Lung microvascular endothelial cell (primary cell): ENCODE measurements at places on chromosomes 1 and 21.

GRCh38 chr1:243179720-243180119 is 75.4 kb downstream of the CEP170 start:
- DNase-seq = peak; percentile 10

GRCh38 chr1:76141929-76142328 is 67.4 kb downstream of the ST6GALNAC3 start:
- no peak for DNase-seq

- no peak for DNase-seq
Observed at GRCh38 chr1:31372051-31372450, 825 bp downstream of the FABP3 start.

GRCh38 chr21:26365849-26366248 is 195.3 kb upstream of the APP start:
- DNase-seq = no peak

DNA sequence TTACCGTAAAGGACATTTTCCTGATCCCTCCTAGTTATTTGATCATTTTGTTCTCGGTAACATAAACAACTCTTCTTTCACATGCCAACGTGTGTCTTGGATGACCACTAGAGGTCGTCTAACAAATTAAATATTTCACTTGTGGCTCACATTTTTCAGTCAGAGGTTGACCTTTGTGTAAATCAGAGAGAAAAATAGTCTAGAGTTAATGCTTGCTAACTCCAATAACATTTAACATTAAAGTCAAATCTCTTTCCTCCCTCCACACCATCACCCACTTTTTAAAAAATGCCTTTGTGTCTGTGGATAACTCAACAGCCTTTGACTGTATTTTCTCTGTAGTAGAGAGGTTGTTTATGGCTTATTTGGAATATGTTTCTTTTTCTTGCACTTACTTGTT is 220.5 kb upstream of the B3GALT2 start:
- peak; percentile 76 for DNase-seq

DNA sequence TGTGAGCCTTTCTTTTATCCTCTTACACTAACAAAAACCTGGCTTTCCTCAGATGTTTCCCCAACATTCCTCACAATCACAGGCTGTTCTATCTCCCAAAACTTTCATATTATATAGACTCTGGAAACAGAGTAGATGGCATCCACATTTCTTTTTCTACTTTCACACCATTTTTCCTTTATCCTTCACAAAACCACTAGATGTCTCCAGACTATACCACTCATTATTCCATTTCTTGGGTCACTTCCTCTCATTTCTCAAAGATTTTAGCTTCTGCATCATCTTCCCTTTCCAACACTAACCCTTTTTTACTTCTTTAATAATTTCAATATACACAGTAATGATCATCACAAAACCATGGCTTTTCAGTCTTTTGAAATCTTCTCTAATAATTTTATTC is 286.0 kb upstream of the DEPDC1 start:
- no peak for DNase-seq

DNA sequence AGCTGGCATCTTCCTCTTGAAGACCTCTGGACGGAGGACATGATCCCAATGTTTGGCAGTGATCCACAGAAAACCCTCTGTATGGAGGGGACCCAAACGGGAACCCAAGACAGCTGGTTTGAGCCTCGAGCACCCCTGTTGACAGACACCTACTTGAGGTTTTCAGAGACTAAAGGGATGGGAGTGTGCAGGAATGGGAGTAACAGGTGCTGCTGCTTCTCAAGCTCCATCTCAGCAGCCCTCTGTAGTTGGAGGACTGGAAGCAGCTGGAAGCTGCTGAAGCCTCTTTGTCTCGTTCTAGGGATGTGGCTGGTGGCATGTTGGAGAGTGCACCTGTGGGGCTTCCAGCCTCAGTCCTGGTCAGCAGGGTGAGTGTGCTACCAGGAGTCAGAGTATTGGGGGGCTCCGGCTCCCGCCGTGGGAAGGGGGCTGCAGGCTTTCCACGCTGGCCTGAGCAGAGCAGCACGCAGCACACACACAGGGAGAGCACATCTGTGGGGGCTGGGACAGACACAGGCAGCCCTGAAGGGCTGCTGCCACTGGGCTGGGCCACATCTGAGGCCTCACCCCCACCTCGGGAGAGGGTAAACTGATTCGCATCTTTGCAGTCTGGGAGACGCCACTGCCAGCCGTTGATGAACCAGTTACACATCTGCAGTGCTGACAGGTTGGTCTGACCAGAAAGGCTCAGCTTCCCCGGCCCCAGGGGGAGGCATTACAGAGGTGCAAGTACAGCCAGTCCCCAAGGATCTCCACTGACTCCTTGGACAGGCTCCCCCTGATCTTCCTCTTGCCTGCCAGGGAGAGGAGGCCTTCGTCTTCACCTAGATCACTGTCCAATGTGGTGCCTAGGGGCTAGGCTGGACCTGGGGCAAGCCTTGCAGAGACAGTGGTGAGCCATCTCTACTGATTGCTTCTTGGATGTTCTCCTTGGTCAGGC is 56.6 kb downstream of the ADSS2 start:
- DNase-seq = no peak

GRCh38 chr1:26784023-26784871 is 3.5 kb upstream of the PIGV start:
- DNase-seq = peak; percentile 70

DNA sequence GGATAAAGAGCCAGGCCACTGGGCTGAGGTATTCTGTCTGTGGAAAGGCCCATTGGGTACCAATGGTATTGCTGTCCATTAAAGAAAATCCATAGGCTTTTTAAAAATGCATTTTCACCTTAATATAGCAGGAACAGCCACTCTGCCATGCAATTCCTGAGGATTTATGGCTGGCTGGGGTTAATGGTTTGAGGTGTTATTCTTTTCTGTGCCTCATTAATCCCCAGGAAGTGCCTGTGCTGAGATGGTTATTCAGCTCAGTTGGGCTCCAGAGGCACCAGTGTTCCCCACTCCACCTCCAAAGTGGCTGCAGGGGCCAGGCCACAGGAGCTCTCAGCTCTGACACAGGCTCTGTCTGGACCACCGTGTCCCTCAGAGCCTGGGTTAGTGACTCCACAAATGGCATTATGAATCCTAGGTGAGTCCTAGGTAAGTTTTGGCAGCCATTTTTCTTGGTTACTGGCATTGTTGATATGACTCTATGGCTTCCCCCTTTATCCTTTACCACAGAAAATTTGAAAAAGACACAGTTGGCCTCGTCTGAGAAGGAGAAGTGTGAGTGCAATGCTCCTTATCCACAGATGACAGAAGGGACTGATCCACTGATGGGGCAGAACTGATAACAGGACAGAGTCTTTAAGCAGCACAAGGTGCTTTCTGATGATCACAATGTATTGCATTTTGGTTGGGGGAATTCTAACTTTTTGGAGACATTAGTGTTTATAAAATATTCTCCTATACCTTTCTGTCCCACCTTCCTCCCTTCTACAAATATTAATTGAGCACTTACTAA is 2.2 kb upstream of the PAPPA2 start:
- DNase-seq = no peak

GRCh38 chr1:32684167-32684811 is 18.3 kb downstream of the SYNC start:
- peak; percentile 55 for DNase-seq

GRCh38 chr1:153849487-153850185 is 73.1 kb downstream of the GATAD2B start:
- no peak for DNase-seq

GRCh38 chr1:26938004-26938658 is 16.6 kb downstream of the NUDC start:
- no peak for DNase-seq

DNA sequence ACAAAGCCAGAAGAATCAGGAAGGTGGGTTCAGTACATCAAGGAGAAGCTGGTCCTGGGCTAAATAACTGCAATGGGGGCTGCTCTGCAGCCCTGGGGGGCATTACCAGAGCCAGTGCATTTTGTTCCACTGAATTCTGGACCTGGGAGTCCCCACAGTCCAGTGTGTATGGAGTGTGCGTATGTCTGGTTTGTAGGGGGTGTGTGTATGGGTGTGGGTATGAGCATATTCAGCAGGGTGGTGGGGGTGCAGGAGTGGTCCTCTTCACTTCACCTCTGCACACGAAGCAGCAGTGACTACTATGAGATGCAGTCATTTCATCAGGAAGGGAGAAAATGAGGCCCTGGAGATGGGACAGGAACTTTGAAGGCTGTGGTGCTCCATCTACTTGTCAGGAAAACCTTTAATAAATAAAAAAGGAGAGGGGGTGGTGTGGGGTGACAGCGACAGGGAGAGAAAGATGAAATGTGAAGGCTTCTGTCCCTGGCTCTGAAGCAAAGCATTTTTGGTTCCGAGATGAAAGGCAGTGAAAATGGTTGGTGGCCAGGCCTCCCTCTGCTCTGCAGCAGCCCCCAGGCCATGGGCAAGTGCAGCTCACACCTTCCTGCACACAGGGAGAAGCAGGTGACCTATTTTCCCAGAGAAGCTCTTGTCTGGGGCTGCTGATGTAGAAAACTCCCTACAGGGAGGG is 121.5 kb upstream of the CACHD1 start:
- no peak for DNase-seq

GRCh38 chr1:53685272-53686051 is 53.5 kb downstream of the GLIS1 start:
- DNase-seq = no peak

- DNase-seq = no peak
Observed at GRCh38 chr1:175219774-175220173, 27.2 kb upstream of the KIAA0040 start.

DNA sequence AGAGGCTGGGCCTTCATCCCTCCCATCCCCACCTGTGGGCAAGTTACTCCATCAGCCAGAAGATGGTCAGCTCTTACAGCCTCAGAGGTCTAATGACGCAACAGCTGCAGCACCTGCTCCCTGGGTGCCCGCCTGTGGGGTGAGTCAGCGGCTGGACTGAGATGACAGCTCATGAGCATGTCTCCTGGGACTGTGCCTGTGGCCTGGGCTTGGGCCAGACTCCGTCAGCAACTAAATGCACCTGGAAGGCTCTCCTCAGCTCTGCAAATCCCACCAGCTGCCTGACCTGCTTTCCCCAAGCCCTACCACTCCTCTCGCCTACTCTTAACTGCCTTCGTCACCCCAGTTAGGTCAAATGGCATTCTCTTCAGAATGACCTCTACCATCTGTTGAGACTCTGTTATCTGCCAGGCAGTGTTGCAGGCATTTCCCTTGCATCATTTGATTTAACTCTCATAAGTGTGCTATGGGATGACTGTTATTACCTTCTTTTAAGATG is 47.7 kb downstream of the ETS2 start:
- DNase-seq = no peak

GRCh38 chr1:203447151-203447550 is 28.5 kb upstream of the PRELP start:
- DNase-seq = no peak

- no peak for DNase-seq
Observed at GRCh38 chr1:3669971-3670431, 17.7 kb downstream of the TP73 start.

DNA sequence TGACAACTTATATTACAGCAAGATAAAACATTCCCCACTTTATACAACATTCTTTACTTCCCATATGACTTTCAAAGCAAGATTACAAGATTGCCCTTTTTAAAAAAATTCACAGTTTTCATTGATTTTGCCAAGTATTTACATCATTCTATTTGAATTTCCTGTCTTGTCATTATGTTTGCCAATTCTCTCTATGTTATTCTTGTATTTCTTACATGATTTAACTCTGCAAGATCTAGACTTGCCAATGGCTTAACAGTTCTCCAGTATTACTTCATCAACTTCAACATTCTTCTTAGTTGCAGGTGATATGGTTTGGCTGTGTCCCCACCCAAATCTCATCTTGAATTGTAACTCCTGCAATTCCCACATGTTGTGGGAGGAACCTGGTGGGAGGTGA is 31.6 kb downstream of the FMO4 start:
- peak; percentile 2 for DNase-seq

- DNase-seq = peak; percentile 90
Observed at GRCh38 chr1:53182111-53182593, 14.5 kb upstream of the CPT2 start.

DNA sequence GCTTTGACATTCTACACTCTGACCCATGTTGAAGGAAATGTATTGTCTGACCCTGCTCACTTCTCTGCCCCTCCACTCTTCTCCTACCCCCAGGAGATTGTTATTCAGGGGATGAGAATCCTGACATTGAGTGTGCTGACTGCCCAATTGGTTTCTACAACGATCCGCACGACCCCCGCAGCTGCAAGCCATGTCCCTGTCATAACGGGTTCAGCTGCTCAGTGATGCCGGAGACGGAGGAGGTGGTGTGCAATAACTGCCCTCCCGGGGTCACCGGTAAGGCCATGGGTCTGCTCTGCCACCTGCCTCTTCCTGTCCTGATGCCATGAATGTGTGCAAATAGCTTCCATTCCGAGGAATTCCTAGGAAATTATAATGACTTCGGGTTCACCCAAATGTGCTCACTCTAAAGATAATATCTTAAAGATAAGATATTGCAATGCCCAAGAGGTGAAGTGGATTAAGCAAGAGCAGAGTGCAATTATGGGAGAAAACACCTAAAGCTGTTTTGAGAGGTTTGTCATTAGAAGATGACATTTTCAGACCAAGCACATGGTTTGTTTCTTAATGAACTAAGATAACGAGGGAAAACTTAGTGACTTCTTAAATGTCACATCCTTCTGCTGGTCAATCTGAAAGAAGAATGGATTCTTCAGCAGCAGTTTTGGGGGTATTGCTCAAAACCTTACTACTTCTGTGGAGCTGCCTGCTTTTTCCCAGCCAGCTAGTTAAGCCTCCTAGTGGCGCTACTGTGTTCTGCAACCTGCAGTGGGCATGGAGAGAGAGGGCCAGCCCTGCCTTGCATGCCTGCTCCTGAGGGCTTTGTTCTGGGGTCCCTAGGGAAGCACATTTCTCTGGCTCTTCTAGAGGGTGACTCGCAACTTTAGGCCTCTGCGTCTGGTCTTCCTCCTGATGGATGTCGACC is 41.6 kb downstream of the LAMC2 start:
- DNase-seq = peak; percentile 63

GRCh38 chr1:79100385-79100784 is 93.9 kb upstream of the ADGRL4 start:
- DNase-seq = no peak

DNA sequence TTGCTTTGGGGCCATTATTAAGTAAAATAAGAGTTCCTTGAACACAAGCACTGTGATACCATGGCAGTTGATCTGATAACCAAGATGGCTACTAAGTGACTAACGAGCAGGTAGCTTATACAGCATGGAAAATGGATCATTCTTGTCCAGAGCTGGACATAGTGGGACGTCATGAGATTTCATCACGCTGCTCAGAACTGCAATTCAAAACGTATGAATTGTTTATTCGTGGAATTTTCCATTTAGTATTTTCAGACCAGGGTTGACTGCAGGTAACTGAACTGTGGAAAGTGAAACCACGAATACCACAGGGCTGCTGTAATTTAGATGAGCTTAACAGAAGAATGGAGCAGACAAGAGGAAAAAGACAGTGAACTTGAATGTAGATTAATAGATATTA is 38.9 kb downstream of the CCDC18 start:
- no peak for DNase-seq

GRCh38 chr1:208024406-208024805 is 113.5 kb upstream of the CD34 start:
- no peak for DNase-seq

- DNase-seq = no peak
Observed at GRCh38 chr1:208058756-208059155, 147.8 kb upstream of the CD34 start.

- DNase-seq = no peak
Observed at GRCh38 chr21:17660452-17660851, 47.8 kb upstream of the BTG3 start.
